ENCODE measurements at places on chromosomes 12 and 14. TPM values are rescaled to one million over a fixed set of nuclear protein-coding genes. Genes with fewer than 3 reads are reported as not detected.

- DNase-seq, result no peak
These were observed 36.7 kb upstream of the RIMBP2 start for GRCh38 chr12:130752692-130753230.

The RHOJ gene
- not detected for total RNA-seq

GRCh38 chr12:45368841-45369489 lies 153.1 kb downstream of the ANO6 start:
- peak; percentile 56 for DNase-seq

The TMPRSS12 gene
- not detected for total RNA-seq

DNA sequence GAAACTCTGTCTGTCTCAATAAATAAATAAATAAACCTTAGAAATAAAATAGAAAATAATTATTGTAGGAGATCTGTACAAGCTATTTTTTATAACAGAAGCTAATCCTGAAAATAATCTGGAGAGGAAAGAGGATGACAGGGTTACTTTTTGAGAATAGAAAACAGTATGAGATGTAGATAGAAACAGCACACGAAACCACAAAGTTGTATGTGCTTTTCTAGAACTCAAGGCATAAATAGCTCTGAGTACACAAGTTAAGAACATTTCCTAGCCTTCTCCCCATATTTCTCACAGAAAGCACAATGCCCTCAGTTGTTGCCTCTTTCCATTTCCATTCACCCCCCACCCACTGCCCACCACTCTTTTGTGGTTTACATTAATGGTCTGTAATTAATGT lies 35.7 kb downstream of the SLC38A4 start:
- no peak for DNase-seq

- no peak for DNase-seq
These were observed 95.4 kb downstream of the CCER1 start for GRCh38 chr12:90859591-90859990.

DNA sequence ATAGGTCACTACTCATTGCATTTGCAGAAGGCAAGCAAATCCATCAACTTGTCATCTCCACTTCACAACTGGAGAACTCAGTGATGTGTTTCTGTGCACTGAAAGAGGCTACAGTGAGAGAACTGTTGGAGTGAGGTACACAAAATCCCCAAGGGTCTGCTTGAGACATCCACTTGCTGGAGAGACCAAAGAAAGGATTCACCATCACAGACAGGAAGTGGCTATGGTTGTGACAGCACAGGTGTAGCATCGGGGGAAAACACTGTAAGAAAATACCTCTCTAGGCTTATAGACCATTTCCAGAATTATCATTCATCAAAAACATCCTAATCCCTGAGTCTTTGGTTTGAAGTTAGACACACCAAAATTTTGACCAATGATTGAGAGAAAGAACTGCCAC lies 201.3 kb upstream of the OR4E1 start:
- no peak for DNase-seq

- no peak for DNase-seq
These were observed 6.8 kb downstream of the PFKM start for GRCh38 chr12:48125985-48126384.

DNA sequence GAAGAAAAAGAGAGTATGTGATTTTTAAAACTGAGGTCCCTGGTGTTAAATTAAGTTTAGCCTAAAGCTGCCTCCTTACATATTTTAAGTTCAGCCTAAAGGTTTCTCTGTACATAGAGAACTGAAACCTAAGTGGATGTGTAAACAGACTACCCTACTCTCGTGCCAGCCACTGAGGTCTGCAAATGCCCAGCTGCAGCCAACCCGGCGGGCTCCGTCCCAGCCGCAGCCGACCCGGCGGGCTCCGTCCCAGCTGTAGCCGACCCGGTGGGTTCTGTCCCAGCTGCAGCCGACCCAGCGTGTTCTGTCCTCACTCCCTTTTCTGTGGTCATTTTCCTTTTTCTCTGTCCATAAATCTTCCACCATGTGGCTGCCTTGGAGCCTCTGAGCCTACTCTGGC lies 97.2 kb upstream of the SFSWAP start:
- DNase-seq, result no peak

DNA sequence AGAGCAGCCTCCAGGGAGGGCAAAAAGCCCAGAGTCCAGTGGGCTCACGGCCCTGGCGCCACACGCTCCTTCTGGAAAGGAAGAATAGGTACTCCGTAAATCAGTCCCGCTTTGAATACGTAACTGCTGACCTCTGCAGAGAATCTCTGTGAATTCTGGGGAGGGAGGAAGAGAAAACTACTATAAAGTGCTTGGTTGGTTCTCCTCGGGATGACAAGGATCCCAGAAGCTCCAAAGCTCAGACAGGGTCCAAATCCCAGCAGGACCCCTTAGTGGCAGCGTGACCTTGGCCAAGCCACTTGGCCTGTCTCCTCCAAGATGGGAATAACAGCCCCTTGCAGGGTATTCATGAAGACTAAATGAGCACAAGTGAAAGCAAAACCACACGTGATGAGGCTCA lies 31.7 kb downstream of the ANO2 start:
- DNase-seq, result no peak

- peak; percentile 73 for DNase-seq
These were observed 57.2 kb upstream of the RIN3 start for GRCh38 chr14:92456215-92457015.

DNA sequence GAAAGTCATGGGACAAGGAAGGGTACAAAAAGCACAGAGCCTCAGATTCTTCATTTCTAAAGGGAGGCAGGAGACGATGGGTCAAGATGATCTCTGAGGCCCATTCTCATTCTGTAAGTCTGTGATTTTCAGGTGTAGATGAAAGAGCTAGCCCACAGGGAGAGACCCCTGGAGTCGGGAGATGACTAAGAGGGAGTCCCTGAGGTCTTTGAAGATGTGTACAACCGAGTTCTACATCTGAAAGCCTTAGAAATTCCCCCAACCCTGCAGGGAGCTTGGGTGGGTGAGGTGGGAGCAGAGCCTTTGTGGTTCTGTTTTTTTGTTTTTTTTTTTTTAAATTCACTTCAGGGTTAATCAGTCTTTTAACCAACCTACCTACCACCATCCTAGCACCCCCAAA lies 3.1 kb downstream of the WNT10B start:
- DNase-seq, result no peak

The SOAT2 gene
- total RNA-seq, result 0.07 TPM

DNA sequence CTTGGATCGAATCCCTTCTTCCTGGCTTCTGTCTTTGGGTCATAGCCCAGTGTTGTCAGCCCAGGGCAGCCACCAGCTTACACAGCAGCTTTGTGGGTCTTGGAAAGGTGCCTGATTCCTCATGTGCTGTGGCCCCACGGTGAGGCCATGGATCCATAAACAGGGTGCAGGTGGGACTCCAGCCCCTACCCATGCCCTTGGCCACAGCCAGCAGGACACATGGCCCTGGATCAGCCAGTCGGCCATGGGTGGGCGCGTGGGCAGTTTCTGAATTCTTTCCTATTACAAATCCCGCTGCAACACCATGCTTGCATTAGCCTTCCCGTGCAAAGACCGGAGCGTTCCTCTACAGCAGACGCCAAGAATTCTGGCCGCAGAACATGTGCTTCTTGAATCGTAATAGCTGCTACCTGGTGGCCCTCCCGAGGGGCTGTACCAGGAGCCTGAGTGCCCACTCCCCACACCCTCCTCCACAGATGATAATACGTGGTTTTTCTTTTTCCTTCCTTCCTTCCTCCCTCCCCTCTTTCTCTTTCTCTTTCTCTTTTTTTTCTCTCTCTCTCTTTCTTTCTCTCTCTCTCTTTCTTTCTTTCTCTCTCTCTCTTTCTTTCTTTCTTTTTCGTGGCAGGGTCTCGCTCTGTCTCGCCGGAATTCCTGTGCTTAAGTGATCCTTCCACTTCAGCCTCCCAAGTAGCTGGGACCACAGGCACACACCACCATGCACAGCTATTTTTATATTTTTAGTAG lies 2.9 kb upstream of the MMP17 start:
- DNase-seq, result peak; percentile 18

The AEBP2 gene
- 6.7 TPM for total RNA-seq

DNA sequence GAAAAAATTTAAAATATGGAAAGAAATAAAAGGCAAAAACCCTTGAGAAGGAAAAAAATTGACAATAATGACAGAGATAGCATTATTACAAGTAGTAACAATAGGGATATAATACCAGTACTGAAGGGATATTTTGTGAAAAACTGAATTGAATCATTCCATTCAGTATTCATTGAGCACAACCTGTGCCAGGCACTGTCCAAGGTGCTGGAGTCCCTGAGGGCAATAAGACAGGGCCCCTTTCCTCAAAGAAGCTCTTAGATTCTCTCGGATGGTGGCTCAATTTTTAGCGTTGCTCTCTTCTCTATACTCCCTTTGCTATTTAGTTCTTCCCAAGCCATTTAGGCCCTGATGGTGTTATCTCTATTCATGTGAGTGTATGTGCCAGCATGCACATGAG lies 34.3 kb upstream of the GAS2L3 start:
- DNase-seq, result peak; percentile 65

DNA sequence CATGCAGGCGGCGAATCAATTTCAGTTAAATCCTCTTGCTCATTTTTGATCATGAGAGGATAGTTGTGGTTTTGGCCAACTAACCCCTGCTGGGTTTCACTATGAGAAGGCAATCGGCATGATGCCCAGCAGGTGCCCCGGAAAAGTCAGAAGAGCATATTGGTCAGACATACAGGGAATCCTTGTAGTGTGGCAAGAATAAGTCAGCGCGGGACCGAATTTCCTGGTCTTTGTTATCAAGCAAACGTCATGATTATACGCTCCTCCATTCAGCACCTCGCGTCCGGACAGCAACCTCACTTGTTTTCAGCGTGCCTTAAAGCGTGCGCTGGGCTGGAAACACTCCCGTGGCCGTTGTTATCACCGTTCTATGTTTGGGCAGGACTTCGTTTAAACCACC lies 1.8 kb downstream of the TBC1D30 start:
- DNase-seq, result no peak

DNA sequence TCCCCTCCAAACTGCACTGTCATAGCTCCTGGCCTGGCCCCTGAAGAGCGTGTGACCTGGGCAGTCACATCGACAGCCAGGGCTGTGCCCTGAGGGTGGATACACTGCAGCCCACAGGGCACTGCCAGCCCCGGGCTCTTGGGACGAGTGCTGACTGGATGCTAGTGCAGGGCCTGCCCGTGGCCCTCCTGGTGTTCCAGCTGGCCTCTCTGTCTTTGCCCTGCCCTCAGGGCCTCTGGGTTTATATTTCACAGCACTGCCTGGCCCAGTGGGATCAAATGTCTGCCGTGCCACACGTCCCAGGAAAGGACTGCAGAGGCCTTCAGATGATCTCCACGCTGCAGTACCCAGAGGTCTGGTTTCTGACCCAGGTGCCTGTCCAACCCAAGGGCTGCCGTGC lies 10.1 kb upstream of the CCDC197 start:
- DNase-seq, result no peak

The CMAS gene
- 25.0 TPM for total RNA-seq

- DNase-seq, result no peak
These were observed 2.8 kb downstream of the CRADD start for GRCh38 chr12:93680006-93680405.

The ERBB3 gene
- total RNA-seq, result 40.6 TPM

DNA sequence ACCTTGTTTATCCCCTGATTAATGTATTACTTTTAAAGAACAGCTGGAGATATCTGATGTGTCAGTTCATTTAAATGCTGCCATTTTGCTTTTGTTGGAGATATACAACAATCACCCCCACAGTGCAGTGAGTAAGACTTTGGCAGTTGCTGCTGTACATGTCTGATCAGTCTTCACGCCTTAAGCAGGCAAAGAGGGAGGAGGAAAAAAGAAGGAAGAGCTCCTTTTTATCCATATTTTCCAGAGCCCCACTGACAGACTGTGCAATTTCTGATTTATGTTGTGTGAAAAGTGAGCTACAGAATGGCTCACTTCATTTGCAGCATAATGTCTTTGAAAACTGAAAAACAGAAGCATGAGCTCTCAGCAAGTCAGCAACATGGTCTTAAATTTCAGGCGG lies 319.7 kb upstream of the LRIG3 start:
- DNase-seq, result no peak

GRCh38 chr12:58608711-58609110 lies 311.6 kb downstream of the LRIG3 start:
- no peak for DNase-seq

The KCNH5 gene
- total RNA-seq, result not detected

- DNase-seq, result peak; percentile 32
These were observed 1.7 kb downstream of the ZNF410 start for GRCh38 chr14:73888460-73888725.

GRCh38 chr12:104494137-104494792 lies 37.5 kb downstream of the CHST11 start:
- no peak for DNase-seq

DNA sequence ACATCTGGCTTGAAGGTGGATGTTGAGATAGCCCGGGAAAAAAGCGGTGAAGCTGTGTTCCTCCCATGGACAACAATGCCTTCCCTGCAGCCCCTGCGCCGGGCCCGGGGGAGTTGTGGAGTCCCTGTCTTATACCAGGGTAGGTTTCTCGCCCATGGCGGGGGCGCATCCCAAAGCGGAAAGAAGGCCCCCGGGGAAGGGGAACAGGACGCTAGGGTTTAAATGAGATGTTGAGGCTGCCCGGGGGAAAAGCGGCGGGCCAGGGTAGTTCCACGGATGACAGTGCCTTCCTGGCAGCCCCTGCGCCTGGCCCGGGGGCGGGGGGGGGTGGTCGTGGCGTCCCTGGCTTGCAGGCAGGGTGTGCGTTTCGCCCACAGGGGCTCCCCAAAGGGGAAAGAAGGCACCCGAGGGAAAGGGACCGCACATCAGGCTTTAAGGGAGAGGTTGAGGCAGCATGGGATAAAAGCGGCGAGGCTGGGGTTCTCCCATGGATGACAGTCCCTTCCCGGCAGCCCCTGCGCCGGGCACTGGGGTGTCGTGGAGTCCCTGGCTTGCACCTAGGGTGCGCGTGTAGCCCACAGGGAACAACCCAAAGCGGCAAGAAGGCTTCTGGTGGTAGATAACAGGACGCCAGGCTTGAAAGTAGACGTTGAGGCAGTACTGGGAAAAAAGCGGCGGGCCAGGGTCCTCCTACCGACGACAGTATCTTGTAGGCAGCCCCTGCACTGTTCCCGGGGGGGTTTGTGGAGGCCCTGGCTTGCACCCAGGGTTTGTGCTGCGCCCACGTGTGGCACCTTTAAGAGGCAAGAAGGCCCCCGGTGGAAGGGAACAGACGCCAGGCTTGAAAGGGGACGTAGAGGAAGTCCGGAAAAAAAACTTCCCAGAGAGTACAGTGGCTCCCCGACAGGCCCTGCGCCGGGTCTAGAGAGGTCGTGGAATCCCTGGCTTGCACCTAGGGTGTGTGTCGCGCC lies 160.8 kb upstream of the ALG10B start:
- DNase-seq, result no peak

The PROX2 gene
- not detected for total RNA-seq

DNA sequence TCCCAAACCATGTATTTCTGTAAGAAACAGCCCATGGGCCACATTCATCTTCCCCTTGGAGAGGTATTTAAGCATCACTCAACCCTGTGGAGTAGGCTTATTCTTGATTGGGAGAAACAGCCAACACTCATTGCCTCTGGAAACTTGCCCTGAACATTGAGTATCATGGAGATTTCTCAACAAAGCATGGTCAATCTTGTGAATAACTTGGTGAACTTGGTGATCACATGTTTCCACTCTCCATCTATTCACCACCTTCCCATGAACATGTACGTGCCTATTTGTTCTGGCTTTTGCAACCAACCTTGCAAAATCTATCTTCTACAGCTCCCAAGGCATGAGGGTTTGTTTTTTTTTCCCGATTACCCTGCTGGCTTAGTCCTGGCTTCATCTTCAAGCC lies 163.2 kb downstream of the PAH start:
- DNase-seq, result no peak
